Effector CD4-positive, alpha-beta T cell (primary cell): ENCODE measurements at places on chromosomes 7 and 10.

GRCh38 chr10:37733822-37734221, 123.6 kb downstream of the ZNF248 start:
- DNase-seq: no peak

DNA sequence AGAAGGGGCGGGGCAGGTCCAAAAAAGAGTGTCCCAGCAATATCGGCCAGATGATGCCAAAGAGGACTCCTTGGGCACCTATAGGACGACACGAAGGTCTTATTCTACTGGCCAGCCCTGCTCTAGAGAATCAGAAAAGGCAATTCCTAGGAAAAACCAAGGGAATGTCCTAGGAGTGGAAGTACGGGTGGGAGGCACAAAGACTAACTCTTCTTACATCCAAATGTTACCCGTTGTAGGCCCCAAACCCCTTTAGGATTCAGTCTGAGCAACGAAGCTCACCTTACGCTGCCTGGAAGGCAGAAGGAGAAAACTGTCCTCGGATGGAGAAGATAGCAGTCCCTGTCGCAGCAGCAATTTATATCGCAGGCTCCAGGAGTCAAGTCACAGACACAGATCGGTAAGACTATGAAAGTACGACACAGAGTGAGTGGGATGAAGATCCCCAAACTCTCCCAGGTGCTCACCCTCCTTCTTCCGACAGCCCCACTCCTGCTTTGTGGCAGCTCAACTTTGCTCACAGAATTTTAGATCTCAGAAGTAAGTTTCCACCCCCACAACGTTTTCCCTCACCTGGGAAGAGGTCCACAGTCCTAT, 558 bp downstream of the TCTN3 start:
- DNase-seq: no peak

GRCh38 chr7:103025341-103025740, 49.3 kb downstream of the FBXL13 start:
- no peak for DNase-seq

GRCh38 chr10:63583397-63583796, 62.2 kb downstream of the REEP3 start:
- DNase-seq: no peak

GRCh38 chr10:115706488-115707076, 566.4 kb downstream of the GFRA1 start:
- DNase-seq: no peak

DNA sequence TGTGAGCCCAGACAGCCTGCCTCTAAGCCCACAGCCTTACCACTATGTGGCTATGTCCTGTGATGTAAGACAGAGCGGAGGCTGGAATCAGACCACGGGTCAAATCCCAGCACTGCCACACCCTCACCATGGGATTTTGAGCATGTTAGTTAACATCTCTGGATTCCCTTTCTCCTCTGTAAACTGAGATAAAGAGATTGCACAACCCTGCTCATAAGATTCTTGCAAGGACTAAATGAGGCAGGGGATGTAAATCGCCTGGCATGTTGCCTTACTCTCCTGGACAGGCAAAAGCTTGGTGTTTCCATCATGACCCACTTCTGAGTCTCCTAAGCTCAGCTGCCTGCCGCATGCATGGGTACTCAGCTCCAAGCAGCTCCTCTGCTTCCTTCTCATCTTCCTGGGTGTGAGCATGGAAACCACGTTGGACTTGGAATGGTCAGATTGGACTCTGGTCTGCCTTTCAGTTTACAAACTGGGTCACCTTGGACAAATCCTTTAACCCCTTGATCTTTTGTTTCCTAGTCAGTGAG, 41.3 kb upstream of the MTURN start:
- DNase-seq: no peak

DNA sequence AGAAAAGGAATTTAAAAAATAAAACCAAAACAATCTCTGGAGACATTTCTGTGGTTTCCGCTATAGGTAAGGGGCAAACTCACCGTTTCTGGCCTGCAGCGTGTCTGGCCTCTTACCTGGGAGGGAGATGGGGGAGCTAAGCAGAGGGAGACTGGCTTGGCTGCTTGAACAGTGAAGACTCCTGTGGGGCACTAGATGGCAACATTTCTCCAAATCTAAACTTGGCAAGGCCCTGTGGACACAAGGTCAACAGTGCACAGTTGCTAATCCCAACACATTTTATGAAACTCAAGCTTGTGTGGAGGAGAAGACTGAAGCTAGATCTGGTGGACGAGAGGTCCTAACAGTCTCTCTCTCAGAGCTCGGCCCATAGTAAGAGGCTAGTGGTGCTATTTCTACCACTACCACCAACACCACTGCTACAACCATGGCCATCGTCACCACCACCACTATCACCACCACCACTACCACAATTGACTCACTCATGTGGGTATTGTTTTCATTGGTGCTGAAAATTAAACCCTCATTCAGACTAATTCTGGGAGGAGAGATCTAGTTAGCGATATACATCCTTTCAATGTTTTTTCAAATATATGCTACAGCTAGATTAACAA, 28.4 kb upstream of the CDHR3 start:
- DNase-seq: no peak

DNA sequence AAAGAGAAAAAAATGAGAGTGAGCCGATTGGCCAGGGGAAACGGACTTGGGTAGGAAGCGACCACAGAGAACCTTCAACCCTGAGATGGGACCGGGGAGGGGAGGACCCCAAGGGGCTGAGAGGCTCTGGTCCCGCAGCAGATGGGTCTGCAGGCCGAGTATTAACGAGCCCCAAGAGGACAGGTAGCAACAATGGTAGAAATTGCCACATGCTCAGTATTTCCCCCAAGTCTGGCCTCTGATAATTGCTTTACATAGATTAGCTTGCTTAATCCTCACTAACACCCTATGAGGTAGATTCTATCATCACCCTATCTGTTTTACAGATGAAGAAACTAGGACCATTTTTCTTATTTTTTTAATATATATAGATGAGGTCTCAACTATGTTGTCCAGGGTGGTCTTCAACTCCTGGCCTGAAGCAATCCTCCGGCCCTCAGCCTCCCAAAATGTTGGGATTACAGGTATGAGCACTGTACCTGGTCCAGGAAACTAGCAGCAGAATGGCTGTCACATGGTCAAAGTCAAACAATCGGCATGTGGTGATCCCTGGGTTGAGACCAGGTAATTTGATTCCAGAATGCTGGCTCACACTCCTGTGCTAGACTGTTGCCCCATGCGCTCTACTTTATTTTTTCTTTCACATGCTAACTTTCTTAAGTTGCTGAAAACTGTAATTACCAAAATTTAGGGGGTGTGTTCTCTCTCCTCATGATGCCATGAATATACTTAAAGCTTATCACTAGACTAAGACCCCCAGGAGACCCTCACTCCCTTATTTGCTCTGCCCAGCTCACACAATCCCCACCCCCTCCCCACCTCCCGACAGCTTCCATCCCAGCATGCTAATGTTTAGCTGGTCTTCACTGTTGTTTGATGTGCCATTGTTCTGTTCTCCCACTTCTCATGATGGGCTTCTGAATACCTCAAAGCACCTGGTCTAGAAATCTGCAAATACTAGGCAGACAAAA, 67.9 kb upstream of the AFAP1L2 start:
- no peak for DNase-seq

DNA sequence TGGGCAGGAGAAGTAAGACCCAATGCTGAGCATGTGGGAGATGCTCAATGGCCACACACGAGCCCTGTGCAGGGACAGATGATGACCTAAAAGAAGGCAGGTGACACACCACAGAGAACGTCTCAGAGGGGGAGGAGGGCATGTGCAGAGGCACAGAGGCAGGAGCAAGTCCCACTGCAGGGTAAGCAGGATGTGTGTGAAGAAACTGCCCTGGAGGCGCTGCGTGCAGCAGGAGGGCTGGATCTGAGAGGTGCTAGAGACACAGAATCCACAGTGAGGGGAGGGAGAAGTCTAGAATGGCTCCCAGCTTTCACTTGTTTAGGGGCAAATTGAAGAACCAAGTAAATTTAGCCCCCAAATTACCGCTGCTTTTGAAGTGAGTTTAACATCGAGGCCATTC, 14.9 kb downstream of the DYDC2 start:
- DNase-seq: no peak

- no peak for DNase-seq
Observed at GRCh38 chr7:17560516-17560915, 262.1 kb downstream of the AHR start.

DNA sequence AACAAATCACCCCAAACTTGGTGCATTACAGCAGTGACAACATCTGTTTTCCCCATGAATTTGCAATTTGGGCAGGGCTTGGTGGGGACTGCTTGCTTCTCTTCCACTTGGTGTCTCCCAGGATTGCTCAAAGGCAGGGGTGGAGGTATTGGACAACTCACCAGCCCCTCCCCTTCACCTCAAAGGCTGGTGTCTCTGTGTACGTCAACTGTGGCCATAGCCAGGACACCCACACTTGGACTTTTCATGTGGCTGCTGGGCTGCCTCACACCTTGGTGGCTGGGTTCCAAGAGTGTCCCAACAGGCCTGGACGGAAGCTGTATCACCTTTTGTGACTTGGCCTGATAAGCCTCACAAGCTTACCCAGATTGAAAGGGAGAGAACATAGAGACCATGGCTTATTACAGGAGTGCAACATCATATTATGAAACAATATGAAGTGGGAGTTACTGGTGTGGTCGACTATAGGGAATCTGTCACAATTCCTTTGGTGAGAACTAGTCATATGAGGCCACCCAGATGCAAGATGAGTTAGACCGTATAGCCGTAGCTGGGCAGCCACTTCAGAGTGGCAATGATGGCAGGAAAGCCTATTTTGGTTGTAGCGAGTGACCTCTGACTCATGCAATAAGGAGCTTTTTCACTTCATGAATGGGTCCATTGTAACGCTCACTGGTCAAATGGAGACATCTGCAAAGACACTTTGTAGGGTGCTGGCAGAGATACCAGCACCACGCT, 187.6 kb upstream of the ITGB1 start:
- no peak for DNase-seq

- no peak for DNase-seq
Observed at GRCh38 chr10:128049226-128050120, 76.8 kb downstream of the MKI67 start.

DNA sequence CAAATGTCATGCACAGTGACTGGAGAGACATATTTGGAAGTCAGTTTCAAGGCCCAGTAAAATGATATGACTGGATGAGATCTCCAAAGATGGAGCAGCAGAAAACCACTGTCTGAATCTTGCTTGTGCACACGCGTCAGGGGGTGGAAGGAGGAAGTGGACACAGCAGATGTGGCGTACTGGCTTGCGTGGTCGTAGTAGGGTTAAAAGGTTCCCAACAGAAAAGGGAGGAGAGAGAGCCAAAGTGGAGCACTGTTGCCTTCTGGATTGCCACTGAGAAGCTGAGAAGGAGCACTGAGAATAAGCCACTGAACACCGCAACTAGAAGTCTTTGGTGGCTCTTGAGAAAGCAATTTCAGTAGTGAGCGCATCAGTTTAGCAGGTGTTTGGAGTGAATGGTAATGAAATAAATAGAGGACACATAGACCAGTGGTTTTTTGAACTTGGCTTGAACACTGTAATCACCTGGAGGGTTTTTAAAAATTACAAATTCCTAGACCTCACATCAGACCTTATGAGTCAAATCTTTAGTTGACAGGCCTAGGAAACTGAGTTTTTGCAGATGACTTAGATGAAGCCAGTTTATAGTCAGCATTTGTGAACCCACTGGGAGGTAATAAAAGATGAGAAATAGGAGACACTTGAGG, 227.3 kb downstream of the PTEN start:
- DNase-seq: no peak
